ENCODE measurements at places on chromosomes 12 and 14. TPM values are rescaled to one million over a fixed set of nuclear protein-coding genes. Genes with fewer than 3 reads are reported as not detected.

KRT84 gene
- not detected for total RNA-seq

ASB2 gene
- total RNA-seq = 2.1 TPM

KCNA5 gene
- total RNA-seq = 0.84 TPM

BATF gene
- total RNA-seq = not detected

TAS2R14 gene
- 5.2 TPM for total RNA-seq
